ENCODE measurements at places on chromosomes 16 and 17.

DNA sequence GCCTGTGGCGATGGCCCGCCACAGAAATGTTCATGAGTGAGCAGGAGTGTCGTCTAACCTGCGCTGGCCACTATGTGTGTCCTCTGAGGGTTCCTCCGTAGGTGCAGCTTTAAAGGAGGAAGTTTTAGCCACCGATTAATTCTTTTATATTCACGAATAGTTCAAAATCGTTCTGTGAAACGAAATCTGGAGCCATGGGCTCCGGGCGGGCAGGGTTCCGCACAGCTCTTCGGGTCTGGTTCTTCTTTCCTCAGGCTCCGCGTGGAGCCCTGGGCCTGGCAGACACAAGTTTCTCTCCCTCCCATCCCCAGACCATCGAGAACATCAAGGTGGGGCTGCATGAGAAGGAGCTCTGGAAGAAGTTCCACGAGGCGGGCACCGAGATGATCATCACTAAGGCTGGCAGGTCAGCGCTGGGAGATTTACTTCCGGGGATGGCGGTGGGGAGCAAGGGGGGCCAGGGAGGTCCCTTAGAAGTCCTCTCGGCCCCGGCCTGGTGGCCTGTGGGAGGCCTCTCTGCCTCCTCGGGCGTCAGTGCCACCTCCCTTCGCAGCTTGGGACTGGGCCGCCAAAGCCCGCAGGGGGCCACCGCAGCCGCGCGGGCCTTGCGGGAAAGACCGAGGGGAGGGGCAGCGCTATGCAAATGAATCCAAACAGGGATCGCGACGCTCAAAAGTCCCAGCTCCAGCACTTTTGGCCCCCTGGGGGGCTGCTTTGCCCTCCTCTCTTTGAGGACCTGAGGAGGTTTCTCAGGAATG, 5.2 kb downstream of the TBX4 start:
- no peak for DNase-seq

DNA sequence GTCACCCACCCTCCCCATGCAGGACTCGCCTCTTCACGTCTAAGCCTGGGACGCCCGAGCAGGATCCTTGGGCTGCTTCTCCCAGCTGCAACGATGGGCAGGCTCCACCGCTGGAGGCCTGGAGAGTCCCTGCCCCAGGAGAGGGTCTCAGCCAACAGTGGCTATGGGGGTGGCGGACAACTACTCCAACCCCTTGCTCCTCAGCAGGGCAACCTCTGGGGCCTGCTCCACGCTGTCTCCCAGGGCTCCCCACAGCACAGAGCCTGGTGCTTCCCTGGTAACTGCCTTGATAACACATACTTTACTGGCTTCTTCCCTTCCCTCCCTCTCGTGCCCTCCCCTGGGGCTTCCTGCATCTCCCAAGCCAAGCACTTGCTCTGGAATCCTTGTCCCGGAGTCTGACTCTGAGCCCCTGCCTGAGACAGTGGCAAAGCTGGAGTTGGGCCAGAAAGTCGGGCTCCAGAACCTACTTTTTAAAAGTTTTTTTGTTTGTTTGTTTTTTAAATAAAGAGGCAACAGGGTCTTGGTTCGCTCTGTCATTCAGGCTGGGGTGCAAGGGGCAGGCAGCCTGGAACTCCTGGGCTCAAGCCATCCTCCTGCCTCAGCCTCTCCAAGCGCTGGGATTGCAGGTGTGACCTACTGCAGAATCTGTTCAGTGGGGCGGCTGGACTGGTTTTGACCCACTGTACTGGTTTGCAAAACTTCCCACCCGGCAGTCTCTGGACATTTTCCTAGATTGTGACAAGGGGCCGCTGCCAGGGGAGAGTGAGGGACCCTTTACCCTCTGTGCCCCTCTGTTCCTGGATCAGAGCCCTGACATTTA, 99.4 kb downstream of the TNFRSF13B start:
- no peak for DNase-seq

GRCh38 chr17:65259281-65259680, 122.1 kb downstream of the RGS9 start:
- DNase-seq: no peak

- no peak for DNase-seq
Observed at GRCh38 chr17:45345554-45346215, 28.9 kb upstream of the MAP3K14 start.
